HFFc6 (cell line): ENCODE measurements at places on chromosomes 5 and 9.

GRCh38 chr5:157744051-157745011 is 819 bp downstream of the LSM11 start:
- DNase-seq = no peak

DNA sequence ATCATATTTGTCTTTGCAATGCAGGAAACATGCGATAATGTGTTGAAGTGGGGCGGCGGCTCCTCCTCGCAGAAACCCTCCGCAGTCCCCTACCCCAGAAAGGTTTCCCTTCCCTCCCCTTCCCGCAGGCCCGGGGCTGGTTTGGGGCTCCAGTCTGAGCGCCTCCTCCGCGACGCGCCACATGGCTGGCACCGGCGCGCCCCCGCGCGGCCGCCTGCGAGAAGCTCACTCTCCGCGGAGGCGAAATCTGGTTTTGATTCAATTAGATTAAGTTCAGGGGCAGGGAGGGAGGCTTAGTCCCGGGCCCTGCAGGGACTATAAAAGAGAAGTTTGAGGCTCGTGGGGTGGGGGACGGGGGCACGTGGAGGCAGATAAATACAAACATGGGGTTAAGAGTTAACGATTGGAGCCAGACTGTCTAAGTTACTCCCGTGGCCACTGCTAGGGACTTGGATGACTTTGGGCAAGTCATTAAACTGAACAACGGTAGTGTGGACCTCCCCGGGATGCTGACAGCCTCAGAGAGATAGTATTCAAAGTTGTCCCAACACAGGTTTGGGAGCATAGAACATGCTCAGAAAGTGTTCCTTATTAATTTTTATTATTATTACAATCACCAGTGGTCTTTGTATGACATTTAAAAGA is 69.4 kb downstream of the MSX2 start:
- no peak for DNase-seq

DNA sequence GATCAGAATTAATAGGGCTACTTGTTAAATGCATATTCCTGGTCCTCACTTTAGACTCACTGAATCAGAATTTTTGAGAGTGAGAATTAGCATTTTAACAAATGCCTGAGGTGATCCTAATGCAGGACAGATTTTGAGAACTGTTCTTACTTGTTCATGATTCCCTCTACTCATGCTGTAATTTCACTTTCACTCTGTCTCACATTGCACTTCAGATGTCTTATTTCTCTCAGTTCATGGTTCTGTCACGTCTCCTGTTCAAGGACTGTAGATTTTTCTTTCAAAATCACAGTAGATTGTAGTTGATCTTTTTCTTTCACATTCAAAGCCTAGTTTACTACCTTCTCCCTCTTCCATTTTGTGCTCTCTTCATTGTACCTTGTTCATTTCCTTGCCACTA is 54.3 kb downstream of the ADGRV1 start:
- no peak for DNase-seq

DNA sequence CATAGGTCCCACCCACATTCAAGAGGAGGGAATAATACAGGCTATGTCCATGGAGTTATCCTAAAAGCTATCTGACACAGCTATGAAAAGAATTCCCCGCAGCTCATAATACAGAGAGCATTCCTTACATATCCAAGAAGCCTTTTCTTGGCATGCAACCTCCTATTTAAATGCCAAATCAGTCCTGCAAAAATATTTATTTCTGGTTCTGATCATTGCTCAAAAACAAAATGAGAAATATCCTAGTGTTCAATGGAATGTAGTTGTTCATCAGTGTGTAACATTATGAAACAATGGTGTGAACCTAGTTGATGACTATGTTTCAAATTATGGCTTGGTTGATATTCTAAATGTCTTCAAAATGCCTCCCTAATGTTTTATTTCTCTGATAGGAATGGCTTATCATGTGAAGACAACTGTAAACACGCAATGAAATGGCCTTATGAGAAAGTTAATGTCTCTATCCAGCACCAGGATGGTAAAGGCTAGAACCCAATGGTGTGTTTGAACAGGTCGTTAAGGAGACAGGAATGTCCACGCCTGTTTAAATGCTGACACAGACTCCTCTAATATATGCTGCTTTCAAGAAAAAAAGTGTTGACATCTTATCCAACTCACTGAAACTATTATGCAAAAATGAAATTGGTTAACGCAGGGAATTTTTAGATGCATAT is 126.7 kb upstream of the CDH6 start:
- no peak for DNase-seq

- peak; percentile 54 for DNase-seq
Observed at GRCh38 chr9:37464426-37465248, 613 bp downstream of the ZBTB5 start.

- no peak for DNase-seq
Observed at GRCh38 chr5:6483880-6484382, 35.3 kb downstream of the UBE2QL1 start.

GRCh38 chr9:70816891-70817290 is 304.5 kb downstream of the TRPM3 start:
- DNase-seq = no peak

DNA sequence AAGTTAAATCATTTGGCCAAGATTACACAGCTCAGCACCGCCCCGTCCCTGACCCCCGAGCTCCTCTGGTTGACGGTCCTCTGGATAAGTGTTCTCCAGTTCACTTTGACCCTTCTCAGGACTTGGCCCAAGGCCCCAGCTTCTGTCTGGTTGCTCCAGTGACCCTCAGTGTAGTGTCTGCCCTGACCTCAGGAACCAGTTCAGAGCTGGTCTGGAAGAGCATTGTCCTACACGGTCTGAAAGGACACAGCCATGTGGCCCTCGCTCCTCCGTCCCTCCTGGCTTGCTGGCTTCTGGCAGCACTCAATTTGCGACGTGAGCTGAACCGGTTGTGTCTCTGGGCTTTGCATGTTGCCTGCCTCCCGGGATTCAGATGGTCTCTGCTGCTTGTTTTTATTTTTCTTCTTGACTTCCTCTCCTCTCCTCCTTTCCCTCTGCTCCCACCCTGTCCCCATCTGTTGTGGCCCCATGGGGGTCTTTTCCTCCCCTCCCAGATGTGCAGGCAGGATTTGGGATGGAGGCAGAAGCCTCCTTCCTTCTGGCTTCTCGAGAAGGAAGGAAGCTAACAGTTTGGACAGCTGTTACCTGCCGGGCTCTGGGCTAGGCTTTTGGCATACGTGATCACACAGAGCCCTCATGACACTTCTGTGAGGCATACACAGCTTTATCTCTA is 72.0 kb downstream of the PPARGC1B start:
- DNase-seq = no peak

- no peak for DNase-seq
Observed at GRCh38 chr9:6921315-6921714, 163.5 kb downstream of the KDM4C start.

GRCh38 chr9:96423985-96424336 is 5.8 kb upstream of the ZNF367 start:
- no peak for DNase-seq

GRCh38 chr9:79623799-79624721 is 52.3 kb downstream of the TLE4 start:
- no peak for DNase-seq

GRCh38 chr5:112253478-112254250 is 165.4 kb downstream of the EPB41L4A start:
- no peak for DNase-seq

DNA sequence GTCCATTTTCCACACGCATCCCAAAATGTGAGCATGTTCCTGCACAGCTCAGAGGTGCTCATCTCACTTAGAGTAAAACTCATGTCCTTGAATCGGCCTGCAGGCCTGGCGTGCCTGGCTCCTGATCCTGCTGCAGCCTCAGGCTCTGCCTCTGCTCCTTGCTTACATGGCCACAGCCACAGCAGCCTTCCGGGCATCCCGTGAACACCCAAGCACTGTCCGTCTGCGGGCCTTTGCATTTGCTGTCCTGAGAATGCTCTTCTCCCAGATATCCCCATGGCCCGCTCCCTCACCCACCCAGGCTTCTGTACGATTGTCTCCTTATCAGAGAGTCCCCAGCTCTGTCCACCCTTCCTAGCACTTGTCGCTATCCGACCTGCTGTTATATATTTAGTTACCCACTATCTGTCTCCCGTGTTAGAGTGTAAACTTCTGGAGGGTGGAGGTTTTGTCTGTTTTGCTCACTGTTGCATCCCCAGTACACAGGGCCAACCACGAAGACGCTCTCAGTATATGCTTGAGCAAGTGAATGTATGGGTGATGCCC is 21.9 kb downstream of the FGF18 start:
- DNase-seq = no peak

DNA sequence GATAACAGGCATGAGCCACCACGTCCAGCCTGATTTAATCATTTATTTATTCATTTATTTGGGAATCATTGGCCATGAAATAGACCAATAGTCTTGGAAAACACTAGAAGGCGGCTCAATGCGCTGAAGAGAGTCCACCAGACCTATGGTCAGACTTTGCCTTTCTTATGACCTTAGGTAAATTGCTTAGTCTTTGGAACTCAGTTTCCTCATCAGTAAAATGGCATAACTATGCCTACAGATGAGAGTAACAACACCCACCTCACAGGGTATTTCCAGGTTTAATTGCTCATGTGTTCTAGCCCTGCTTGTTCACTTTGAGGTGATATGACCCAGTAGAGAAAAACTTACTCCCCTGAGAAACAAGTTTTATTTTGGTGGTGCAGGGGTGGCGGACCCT is 38.2 kb upstream of the CPEB4 start:
- no peak for DNase-seq

DNA sequence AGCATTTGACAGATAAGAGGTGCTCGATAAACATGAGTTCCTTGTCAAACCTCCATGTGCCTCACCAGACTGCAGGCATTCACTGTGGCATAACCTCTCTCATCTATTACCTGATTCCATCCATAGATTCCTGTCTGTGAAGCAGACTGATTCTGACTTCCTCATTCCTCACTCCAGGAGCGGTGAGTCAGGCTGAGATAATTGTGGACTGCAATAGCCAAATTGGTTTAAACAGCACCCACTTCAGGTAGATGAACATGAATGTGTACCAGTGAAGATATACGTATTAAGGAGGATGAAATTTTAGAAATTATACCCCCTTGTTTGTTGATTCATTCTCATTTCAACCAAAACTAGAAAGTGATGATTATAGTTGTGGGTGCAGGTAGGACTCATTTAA is 391.2 kb downstream of the HINT1 start:
- DNase-seq = no peak

- DNase-seq = peak; percentile 46
Observed at GRCh38 chr9:111597852-111598732, 1.4 kb downstream of the PTGR1 start.

- peak; percentile 50 for DNase-seq
Observed at GRCh38 chr5:72018143-72018803, 89.0 kb upstream of the MAP1B start.

GRCh38 chr9:84953252-84953773 is 283.8 kb downstream of the NTRK2 start:
- no peak for DNase-seq

DNA sequence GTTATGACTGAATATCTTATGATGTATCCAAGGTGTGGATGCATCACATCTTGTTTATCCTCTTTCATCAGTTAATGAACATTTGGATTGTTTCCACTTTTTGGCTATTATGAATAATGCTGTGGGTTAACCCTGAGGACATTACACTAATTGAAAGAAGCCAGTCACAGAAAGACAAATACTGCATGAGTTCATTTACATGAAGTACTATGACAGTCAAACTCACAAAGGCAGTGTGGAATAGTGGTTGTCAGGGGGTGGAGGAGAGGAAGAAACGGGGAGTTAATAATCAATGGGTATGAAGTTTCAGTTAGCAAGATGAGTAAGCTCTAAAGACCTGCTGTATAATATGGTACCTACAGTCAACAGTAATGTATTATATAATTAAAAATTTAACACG is 409.4 kb upstream of the CTNND2 start:
- no peak for DNase-seq
